ENCODE measurements at places on chromosomes 12 and 14. TPM values are rescaled to one million over a fixed set of nuclear protein-coding genes. Genes with fewer than 3 reads are reported as not detected.

DNA sequence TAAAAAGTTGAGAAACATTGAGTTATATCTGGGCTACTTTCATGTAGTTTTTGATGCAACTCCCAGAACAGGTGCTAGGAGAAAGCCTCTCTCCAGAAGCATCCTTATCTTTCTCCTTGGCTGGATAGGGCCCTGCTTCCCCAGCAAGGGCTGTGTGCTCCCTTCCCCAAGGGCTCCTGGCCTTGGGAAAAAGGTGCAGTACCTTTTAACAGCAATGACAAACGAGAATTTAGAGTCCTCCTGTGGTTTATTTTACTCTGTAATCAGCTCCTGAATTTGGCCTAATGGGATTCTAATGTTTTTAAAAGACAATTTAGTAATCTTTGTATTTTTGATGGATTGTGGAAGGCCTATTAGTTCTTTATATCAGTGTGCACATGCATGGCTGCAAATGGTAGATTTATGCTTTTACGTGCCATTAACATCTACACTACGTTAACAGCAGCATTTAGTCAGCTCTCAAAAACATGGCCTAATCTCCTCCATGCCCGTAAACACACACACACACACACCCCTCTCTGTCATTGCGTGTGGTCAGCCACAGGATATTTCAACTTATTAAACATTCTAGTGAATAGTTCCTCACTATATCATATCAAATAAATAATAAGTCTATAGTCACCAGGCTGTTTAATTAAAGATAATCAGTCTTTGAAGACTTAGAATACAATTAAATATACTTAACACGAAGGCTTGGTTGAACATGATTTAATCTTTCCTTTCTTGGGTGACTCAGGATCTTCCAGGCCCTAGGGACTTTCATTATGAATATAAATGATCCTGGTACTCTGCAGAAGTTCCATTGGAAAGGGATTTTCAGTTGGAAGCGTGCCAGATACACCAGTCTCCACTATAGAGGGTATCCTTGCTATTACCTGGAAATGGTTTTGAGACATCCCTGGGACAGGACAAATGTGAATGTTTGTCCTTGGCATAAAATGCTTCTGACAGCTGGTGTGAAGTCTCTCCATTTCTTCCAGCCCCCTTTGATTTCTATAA lies 181.4 kb upstream of the PWP1 start:
- DNase-seq = no peak

DNA sequence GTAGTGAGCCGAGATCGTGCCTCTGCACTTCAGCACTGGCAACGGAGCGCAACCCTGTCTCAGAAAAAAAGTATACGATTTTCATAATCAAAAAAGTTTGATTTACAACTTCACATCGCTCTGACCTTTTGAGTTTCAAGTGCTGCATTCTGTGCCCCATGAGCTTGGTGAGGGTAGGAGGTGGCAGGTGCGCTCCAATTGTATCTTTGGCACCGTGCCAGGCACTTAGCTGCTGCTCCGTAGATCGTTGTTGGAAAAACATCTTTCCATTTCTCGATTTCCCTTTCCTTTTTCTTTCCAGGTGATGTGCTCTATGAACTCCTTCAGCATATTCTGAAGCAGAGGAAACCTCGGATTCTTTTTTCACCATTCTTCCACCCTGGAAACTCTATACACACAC lies 203.7 kb downstream of the ETV6 start:
- no peak for DNase-seq

- no peak for DNase-seq
Observed at GRCh38 chr12:18580706-18581105, 157.1 kb downstream of the PLCZ1 start.

- no peak for DNase-seq
Observed at GRCh38 chr12:46522071-46522470, 149.5 kb upstream of the SLC38A2 start.

Gene ACOT6
- not detected for total RNA-seq

Gene RNF31
- total RNA-seq = 106 TPM

Measured in activated T-cell treated with anti-CD3 and anti-CD28 coated beads, Interleukin-2, amount 50 U/mL, for 4 hours (primary cell).